ENCODE measurements at places on chromosomes 4 and X.

DNA sequence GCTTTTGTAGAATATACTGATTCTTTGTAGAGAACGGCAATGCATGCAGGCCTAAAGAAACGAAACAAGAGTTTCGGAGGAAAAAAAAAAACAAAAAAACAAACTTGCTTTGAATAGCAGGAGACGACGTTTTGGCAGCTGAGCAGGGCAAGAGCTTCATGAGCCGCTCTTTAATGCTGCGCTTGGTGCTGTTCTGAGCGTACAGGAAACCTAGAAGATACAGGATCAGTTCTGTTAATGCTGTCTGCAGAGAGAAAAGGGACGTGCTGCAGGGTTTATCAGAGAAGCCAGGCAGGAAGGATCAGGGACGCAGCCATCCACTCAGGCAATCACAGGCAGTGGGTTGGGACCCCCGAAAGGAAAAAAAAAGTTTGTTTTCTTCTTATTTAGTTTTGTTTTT, 182.2 kb downstream of the PACRGL start:
- DNase-seq: no peak

DNA sequence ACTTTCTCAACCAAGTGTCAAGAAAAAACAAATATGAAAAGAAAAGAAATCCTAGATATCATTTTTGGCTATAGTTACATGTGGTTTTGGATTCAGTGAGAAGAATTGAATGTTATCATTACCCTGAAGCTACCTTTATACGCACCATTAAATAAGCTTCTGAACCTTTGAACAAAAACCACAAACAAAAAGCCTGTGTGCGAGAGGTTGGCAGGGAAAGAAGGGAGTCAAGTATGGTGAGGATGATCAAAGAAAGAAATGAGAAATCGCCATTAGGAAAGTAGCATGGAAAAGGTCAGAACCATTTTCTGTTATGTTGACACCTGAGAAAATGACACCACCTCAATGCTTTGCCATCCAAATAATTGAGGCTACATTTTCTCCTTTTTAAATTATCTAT, 1.2 kb upstream of the SLC7A11 start:
- no peak for DNase-seq

DNA sequence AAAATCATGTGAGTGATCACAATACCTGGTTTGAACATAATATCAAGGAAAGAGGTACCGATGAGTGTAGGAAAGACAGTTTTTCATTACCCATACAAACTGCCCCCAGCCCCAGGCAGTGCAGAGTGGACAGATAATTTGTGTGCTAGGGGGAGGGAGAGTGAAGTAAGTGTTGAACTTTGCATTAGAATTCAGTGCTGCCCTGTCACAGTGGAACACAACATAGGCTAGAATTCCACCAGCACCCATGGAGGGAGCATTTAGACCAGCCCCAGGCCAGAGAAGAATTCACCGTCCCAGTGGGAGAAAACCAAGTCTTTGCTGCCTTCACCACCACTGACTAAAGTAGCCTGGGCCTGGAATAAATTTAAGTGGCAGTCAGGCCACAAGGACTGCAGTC, 107.3 kb downstream of the SCLT1 start:
- DNase-seq: no peak

DNA sequence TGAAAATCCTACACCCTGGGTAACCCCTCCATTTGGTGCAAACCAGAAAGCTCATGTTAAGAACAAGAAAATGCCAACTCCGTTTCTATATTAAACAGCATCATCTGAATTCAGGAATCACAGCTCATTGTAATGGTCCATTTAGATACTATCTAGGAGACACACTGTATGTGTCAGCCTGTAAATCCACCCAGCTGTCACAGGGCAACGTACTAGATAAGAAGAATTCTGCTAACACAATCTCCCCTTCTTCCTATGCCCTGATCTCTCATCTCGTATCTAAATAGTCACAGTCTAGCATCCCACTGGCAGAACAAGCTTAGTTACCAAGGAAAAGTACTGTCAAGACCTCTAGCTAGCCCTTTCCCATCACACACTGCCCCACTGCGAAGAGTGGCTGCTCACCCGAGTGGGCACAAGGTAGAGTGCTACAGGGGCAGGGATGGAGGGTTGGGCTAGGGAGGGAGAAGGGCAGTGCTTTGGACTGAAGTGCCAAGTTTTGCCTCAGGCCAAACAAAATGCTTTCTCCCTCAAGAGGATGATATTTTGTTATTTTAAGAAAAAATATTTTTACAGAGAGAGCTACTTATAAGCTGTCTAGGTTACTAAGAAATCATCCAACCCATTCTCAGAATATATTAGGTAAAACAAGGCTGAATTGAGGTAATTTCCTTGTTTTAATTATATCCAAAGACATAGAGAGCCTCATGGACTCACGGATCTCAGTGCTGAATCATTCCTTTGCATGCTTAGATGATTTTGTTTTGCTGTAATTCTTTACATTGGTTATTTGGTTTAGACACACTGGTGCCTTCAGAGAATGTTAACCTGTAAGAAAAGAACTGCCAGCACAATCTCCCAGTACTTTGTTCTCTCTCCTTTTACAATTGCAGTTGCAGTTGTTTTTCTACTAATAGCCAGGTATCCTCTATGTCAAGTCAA, 196.6 kb downstream of the PRDM5 start:
- no peak for DNase-seq

DNA sequence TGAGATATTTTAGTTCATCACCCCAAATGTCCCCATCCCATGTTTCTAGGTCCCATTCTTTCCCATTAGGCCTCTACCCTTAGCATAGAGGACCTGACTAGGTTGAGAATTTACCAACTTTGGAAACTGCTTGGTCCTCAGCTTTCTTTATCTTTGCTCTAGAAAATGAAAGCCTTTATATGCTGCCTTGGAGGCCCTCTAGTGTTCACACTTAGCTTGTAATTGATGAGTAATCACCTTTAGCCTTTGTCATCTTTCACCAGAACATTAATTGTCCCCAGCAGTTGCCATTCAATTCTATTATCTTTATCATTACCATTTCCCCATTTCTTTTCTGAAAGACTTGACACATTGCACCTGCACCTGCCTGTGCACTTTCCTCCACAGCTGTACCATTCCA, 589.2 kb upstream of the NR3C2 start:
- DNase-seq: peak; percentile 9

GRCh38 chr4:113325876-113326615, 276.6 kb downstream of the ANK2 start:
- DNase-seq: no peak

- no peak for DNase-seq
Observed at GRCh38 chrX:154902408-154902807, 16.3 kb downstream of the F8A1 start.

DNA sequence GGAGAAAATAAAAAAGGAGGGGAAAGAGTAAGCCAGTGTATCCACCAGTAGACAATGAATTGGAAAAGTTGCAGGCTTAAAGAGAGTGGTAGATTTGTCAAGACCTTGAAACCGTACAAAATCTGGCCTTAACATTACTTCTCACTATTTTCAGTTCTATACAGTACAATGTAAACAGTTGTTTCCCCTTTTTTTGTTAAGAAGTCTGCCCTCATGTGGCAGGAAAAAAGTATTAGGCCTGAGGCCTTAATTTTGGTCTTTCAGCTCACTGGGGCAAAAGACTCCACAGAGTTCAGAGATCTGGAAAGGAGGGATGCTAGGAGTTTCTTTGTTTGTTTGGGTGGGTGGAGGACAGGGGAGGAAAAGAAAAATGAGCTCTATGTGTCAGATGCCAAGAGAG, 92.8 kb upstream of the CCDC160 start:
- DNase-seq: peak; percentile 3

GRCh38 chrX:14026121-14026520, 3.6 kb downstream of the GEMIN8 start:
- no peak for DNase-seq

DNA sequence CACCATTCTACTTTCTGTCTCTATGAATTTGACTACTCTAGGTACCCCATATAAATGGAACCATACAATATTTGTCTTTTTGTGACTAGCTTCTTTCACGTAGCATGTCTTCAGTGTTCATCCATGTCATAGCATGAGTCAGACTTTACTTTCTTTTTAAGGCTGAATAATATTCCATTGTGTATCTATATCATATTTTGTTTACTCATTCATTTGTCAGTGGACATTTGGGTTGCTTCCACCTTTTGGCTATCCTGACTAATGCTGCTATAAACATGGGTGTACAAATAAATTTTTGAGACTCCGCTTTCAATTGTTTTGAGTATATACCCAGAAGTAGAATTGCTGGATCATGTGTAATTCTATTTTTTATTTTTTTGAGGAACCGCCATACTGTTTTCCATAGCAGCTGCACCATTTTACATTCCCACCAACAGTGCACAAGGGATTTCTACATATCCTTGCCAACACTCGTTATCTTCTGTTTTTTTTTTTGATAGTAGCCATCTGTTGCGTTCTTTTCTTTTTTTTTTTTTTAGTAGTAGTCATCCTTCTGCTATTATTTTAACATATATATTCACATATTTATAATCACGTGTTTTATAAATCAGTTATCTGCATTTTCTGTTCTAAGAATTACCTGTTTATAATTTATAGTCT, 158.0 kb upstream of the MED14 start:
- DNase-seq: no peak

GRCh38 chr4:149766135-149766534, 49.5 kb downstream of the IQCM start:
- DNase-seq: no peak
